ENCODE measurements at places on chromosomes 4 and X. TPM values are rescaled to one million over a fixed set of nuclear protein-coding genes. Genes with fewer than 3 reads are reported as not detected.

DNA sequence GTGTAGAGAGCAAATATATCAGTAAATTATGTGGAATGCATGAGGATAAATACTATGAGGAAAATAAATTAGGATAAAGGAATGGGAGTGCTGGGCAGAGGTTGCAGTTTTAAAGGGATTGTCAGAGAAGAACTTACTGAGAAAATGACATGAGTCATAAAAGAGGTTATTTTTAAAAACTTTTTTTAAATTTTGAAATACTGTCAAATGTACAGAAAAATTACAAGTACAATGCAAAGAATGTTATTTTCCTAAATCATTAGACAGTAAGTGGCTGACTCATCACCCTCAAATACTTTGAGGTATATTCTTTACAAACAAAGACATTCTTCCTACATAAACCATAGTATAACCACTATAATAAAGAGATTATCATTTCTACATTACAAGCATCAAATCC is 29.8 kb upstream of the H2AZ1 start:
- H3K27ac ChIP-seq: no peak overlapping the region
- no peak for DNase-seq
- no peaks in the 10 kb centered on the region for H3K4me1 ChIP-seq

DNA sequence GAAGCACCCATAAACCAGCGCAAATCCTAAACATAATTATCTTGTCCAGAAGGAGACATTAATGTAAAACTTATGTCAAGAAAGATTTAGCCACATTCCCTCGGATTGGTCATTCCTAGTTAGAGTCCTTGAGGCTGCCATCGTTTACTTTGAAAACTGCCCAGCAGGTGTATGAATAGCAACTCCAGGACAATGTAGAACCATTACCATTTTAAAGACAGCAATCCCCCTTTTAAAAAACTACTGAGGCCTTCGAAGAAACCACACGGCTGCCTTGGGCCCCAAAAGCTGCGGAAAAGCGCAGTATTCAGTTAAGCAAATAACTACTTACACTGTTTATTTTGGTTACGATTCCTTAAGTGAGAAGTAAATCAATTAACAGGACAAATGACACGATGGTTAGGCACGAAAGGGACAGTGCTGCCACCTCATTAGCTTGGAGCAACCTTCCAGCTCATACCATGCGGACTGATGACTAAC is 822 bp upstream of the SGMS2 start:
- no peaks in the 10 kb centered on the region for H3K36me3 ChIP-seq
- H3K27ac ChIP-seq: no peak overlapping the region
- H3K27me3 ChIP-seq: peaks cover 48% of the 10 kb centered on the region

GRCh38 chrX:24018809-24019208 is 8.2 kb downstream of the KLHL15 start:
- H3K4me1 ChIP-seq: peaks cover 43% of the 10 kb centered on the region
- H3K36me3 ChIP-seq: peaks cover 21% of the 10 kb centered on the region
- DNase-seq: no peak

DNA sequence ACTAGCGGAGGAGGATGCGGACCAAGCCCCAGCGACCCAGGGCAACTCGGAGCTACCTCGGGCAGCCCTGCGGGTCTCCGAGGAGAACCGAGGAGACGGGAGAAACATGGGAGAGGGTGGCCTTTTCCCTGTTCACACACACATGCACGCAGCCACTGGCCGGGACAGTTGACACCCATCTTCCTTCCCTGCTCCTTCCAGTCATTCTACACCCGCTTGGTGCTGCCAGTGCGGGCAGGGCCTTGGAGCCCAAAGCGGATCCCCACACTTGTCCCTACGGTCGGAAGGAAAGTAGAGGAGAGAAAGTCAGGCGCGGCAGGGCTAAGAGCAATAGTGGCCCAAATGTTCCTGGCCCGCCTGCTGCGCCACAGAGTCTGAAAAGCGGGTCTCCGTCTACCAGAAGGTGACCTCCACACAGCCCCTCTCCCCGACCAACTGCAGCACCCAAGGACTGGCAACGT is 1.1 kb upstream of the PPP3CA start:
- peaks cover 24% of the 10 kb centered on the region for H3K4me1 ChIP-seq
- no peaks in the 10 kb centered on the region for H3K36me3 ChIP-seq
- H3K27ac ChIP-seq: peak overlapping the region; percentile 87
- peak; percentile 7 for DNase-seq
- H3K27me3 ChIP-seq: peaks cover 19% of the 10 kb centered on the region
- peak overlapping the region; percentile 95 for H3K4me3 ChIP-seq

The MAGEA8 gene
- total RNA-seq: not detected

DNA sequence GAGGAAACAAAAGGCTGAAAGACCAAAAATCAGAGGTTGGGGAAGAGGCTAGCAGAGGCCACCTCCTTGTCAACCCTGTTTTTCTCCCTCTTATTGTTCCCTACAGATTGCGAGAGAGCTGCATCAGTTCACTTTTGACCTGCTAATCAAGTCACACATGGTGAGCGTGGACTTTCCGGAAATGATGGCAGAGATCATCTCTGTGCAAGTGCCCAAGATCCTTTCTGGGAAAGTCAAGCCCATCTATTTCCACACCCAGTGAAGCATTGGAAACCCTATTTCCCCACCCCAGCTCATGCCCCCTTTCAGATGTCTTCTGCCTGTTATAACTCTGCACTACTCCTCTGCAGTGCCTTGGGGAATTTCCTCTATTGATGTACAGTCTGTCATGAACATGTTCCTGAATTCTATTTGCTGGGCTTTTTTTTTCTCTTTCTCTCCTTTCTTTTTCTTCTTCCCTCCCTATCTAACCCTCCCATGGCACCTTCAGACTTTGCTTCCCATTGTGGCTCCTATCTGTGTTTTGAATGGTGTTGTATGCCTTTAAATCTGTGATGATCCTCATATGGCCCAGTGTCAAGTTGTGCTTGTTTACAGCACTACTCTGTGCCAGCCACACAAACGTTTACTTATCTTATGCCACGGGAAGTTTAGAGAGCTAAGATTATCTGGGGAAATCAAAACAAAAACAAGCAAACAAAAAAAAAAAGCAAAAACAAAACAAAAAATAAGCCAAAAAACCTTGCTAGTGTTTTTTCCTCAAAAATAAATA is 179.9 kb downstream of the AR start:
- no peaks in the 10 kb centered on the region for H3K27me3 ChIP-seq
- H3K27ac ChIP-seq: no peak overlapping the region
- no peaks in the 10 kb centered on the region for H3K4me1 ChIP-seq
- H3K4me3 ChIP-seq: no peak overlapping the region
- H3K36me3 ChIP-seq: no peaks in the 10 kb centered on the region

The ADH1C gene
- total RNA-seq: not detected

The DIPK2B gene
- total RNA-seq: not detected

DNA sequence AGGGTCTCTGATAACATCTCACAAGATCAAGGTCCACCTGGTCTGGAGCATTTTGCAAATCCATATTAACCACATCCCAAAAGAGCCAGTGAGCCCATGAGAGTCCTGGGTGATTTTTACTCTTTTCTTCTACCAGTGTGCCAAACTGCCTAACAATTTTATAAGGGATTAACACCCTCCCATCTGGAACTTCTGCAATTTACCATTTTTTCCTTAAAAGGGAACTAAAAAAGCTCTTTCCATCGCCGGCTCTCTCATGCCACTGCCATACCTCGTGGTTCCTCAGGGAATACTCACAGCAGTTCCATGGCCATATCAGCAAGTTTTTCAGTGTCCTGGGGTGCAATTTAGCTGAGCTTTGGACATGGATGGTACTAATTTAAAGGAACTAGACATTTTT is 55.7 kb downstream of the SEPSECS start:
- peaks cover 5% of the 10 kb centered on the region for H3K27me3 ChIP-seq
- DNase-seq: no peak
- no peak overlapping the region for H3K27ac ChIP-seq

DNA sequence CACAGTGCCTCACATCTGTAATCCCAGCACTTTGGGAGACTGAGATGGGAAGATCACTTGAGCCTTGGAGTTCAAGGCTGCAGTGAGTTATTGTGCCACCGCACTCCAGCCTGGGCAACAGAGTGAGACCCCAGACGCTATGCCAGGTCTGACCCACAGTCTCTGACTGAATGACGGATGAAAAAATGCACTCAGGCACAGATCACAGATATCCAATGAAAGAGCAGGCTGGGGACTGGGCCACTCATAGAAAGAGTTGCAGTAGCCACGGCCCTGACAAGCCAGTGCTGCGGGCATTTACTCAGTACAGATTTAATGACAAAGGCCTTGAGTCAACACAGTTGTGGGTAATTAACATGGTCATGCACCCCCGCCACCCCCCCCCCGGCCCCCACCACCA is 22.7 kb downstream of the NUDT6 start:
- H3K4me1 ChIP-seq: no peaks in the 10 kb centered on the region
- DNase-seq: no peak
- no peaks in the 10 kb centered on the region for H3K36me3 ChIP-seq
- no peaks in the 10 kb centered on the region for H3K27me3 ChIP-seq
- no peak overlapping the region for H3K4me3 ChIP-seq
- H3K27ac ChIP-seq: no peak overlapping the region

- no peak overlapping the region for H3K27ac ChIP-seq
- no peak for DNase-seq
- no peaks in the 10 kb centered on the region for H3K36me3 ChIP-seq
- no peak overlapping the region for H3K4me3 ChIP-seq
These were observed 387.5 kb upstream of the FTHL17 start for GRCh38 chrX:31459361-31459760.

The SUPT20HL1 gene
- total RNA-seq: not detected

GRCh38 chr4:145511913-145512522 is 30.4 kb downstream of the SMAD1 start:
- no peak overlapping the region for H3K27ac ChIP-seq
- no peak for DNase-seq
- H3K27me3 ChIP-seq: peaks cover 2% of the 10 kb centered on the region
- no peak overlapping the region for H3K4me3 ChIP-seq

DNA sequence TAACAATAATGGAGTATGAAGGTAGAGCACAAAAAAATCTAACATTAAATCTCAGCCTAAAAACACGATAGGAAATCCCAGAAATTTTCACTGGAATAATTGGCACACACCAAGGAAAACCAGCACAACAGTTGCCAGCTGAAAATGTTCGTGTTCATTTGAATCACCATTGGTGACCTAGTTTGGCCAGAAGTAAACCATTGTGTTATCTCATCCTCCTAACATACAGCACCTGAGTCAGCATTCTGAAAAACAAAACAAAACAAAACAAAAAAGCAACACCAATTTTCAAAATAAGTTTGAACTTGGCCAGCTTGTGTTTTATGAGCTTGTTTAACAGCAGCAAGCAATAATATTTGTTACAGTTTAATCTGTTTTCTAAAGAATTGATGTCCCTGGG is 41.1 kb downstream of the UCHL1 start:
- H3K27ac ChIP-seq: no peak overlapping the region
- no peak for DNase-seq
- H3K27me3 ChIP-seq: no peaks in the 10 kb centered on the region
- H3K36me3 ChIP-seq: no peaks in the 10 kb centered on the region

- peaks cover 4% of the 10 kb centered on the region for H3K27me3 ChIP-seq
- H3K4me1 ChIP-seq: no peaks in the 10 kb centered on the region
- H3K36me3 ChIP-seq: no peaks in the 10 kb centered on the region
- no peak overlapping the region for H3K27ac ChIP-seq
- H3K4me3 ChIP-seq: no peak overlapping the region
These were observed 29.2 kb upstream of the CTSO start for GRCh38 chr4:155982736-155983385.

The CSAG1 gene
- total RNA-seq: not detected

The TGIF2LX gene
- not detected for total RNA-seq

GRCh38 chrX:41332408-41333002 is 1.5 kb upstream of the DDX3X start:
- peak overlapping the region; percentile 100 for H3K27ac ChIP-seq
- DNase-seq: peak; percentile 50
- H3K36me3 ChIP-seq: peaks cover 30% of the 10 kb centered on the region
- H3K27me3 ChIP-seq: no peaks in the 10 kb centered on the region

- H3K4me1 ChIP-seq: no peaks in the 10 kb centered on the region
- H3K27me3 ChIP-seq: peaks cover 4% of the 10 kb centered on the region
- H3K27ac ChIP-seq: no peak overlapping the region
- DNase-seq: no peak
- no peak overlapping the region for H3K4me3 ChIP-seq
These were observed 87.3 kb upstream of the WDR1 start for GRCh38 chr4:10203851-10204250.

The TCP11X2 gene
- not detected for total RNA-seq

GRCh38 chr4:36477861-36478260 is 196.4 kb downstream of the DTHD1 start:
- no peaks in the 10 kb centered on the region for H3K36me3 ChIP-seq
- H3K4me3 ChIP-seq: no peak overlapping the region
- DNase-seq: no peak

- H3K27me3 ChIP-seq: no peaks in the 10 kb centered on the region
- H3K36me3 ChIP-seq: no peaks in the 10 kb centered on the region
- no peak for DNase-seq
- H3K27ac ChIP-seq: no peak overlapping the region
- no peaks in the 10 kb centered on the region for H3K4me1 ChIP-seq
- no peak overlapping the region for H3K4me3 ChIP-seq
These were observed 490.3 kb upstream of the EPHA5 start for GRCh38 chr4:66160606-66161005.

The ADH1B gene
- total RNA-seq: not detected

DNA sequence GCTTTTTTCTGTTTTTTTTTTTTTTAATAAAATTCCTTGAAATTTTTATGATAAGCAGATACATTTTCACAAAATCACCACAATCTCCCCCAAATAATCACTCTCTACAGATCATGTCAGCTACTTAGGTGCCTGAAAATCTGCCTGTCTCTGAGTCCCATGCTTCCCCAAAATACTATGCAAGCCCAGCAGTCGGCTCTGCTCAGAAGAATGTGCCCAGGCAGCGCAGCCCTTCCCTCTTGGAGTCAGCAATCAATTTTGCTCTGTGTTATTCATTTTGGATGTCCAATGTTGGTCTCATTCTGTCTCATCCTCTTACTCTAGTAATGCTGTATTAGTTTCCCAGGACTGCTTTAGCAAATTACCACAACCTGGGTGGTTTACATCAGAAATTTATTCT is 24.9 kb upstream of the C1QTNF7 start:
- no peak for DNase-seq
- H3K4me1 ChIP-seq: peaks cover 32% of the 10 kb centered on the region
- H3K36me3 ChIP-seq: no peaks in the 10 kb centered on the region
- no peak overlapping the region for H3K27ac ChIP-seq

DNA sequence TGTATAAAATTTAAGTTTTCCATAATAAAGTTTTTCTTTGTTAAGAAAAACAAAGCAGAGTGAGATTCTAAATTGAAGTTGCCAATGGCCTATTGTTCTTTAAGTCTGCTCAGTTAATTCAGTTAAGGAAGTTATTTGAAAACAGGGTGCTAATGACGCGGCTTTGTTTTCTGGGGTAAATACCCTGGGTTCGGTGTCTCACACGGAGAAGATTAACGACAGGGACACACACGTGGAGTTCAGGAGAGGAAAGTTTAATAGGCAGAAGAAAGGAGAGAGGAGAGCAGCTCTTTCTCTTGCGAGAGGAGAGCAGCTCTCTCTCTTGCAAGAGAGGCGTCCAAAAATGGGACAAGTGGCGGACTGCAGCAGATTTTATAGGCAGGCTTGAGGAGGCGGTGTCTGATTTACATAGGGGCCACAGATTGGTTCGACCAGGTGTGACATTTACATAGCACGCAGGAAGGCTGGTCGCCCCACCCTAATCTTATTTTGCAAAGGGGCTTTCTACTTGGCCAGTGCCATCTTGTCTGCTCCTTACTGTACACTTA is 9.6 kb downstream of the CA5B start:
- H3K4me3 ChIP-seq: no peak overlapping the region
- DNase-seq: no peak
- H3K36me3 ChIP-seq: peaks cover 13% of the 10 kb centered on the region
- H3K27ac ChIP-seq: peak overlapping the region; percentile 20
- peaks cover 65% of the 10 kb centered on the region for H3K4me1 ChIP-seq
- no peaks in the 10 kb centered on the region for H3K27me3 ChIP-seq
